Activated CD8-positive, alpha-beta T cell treated with anti-CD3 and anti-CD28 coated beads, Interleukin-2, amount 10 ng/mL, durations not matched to agents 7 days and 5 days (primary cell): ENCODE measurements at places on chromosomes 5 and 9.

- DNase-seq: no peak
Observed at GRCh38 chr5:179233909-179234562, 111.2 kb downstream of the ADAMTS2 start.

DNA sequence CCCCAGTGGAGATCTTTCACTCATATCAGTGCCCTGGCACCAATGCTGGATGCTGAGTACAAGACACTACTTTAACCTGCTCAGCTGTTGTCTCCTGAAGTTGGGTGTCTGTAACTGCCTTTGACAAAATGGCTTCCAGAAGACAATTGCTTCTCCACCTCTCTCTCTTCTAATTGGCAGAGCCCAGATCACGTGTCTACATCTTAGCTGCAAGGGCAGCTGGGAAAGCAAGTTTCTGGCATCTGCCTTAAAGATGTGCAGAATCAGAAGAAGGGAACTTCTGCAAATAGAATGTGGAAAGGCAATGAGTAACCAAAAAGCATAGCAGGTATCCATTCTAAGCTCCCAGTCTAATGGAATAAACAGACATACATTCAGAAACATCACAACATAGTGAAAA lies 81.1 kb downstream of the PDZD2 start:
- no peak for DNase-seq

DNA sequence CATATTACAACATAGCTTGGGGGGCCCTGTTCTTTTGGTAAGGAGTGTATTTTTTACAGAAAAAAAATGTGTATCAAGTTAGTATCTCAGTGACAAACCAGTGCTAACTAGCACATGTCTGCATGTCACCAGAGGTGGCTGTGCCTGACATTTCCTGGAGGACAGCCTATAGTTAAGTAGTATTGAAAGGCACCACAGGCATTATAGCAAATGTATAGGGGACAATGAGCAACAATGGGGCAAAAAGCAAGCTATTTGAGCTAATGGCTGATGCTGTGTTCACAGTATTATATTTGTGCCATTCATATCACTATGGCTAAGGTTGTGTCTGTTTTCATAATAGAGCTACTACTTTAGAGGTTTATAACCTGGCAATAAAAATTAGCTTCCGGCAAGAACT lies 1644.0 kb downstream of the MAT2B start:
- DNase-seq: no peak

DNA sequence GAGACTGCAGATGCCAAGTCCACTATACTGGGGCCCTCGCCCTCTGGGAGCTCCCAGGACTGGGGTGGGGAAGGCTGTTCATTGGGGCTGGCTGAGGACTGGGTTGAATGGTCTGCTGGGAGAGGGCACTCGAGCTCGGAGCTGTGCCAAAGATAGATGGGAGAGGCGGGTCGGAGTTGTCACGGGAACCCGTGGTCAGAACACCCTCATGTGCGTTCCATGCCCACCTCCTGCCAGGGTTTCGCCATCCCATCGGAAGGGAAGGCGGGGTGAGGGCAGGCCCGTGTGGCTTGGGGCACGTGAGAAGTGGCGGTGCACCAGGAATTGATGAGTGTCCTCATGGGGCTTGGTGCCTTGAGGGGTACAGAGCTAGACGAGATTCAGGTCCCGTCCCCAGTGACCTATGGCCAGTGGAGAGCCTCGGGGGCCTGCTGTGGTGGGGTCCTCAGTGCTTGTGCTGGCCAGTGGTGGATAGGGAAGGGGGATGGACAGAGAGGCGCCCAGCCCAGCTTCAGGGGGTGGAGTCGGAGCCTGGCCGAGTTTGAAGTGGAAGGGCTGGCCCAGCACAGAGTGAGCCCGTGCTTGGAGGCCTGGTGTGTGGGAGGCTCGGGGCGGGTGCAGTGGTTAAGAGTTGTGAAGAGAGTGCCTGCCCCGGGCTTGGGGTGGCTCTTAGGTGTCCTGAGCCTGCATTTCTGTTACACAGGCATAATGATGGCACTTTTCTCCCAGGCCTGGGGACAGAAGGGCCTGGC lies 4.3 kb downstream of the CACFD1 start:
- DNase-seq: no peak

DNA sequence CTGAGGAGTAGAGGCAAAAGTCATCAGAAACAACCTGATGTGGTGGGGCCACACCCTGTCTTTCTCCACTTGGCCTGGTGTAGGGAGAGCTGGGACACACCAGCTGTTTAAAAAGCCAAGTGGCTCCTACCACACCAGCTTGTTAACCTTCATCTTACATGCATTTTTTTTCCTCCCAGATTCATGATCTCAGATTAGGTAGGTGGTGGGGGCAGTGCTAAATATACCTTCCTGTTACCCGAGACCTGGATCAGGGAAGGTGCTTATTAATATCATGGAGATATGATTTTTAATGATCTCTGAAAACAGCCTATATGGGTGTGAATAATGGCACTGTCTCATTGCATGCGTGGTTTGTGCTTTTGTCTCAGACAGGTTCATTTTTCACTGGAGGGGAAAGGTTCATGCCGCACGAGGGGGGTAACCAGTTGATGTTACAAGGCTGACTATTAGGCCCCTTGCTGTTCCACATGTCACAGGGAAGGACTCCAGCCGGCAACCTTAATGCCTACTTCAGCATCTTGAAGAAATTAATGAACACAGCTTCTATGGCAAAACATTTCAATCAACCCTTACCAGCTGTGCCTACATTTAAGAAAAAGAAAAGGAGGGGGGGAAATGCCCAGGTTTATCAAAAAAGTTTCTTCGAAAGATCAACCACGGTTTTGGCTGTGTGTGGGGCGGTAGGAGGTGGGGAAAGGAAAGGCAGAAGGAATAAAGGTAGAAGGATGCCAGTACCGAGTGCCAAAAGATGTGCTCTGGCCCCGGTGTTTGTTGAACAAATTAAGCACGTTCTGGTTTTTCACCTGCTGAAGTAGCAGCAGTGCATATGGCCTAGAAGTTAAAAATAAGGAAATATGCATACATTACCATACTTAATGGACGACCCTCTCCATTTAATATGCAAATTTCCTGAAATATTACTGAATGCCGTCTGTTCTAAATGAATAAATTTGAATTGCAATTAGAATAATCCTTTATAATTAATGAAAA lies 185.4 kb downstream of the EBF1 start:
- no peak for DNase-seq

DNA sequence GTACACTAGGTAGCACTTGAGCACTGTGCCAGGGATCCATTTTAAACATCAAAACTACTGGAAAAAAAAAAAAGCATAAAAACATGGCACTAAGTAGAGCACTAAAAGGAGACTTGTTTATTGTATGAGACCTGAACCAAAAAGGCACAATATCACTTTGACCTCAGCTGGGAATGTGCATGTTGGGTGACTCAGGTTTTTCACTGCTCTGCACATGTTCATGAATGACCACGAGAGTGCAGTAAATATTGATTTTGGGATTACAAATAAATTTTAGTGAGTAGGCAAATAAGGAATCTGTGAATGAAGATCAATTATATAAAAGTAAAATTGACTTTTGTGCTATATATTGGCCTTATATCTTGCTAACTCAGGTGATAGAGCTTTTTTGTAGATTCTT lies 11.8 kb downstream of the RMI1 start:
- no peak for DNase-seq

DNA sequence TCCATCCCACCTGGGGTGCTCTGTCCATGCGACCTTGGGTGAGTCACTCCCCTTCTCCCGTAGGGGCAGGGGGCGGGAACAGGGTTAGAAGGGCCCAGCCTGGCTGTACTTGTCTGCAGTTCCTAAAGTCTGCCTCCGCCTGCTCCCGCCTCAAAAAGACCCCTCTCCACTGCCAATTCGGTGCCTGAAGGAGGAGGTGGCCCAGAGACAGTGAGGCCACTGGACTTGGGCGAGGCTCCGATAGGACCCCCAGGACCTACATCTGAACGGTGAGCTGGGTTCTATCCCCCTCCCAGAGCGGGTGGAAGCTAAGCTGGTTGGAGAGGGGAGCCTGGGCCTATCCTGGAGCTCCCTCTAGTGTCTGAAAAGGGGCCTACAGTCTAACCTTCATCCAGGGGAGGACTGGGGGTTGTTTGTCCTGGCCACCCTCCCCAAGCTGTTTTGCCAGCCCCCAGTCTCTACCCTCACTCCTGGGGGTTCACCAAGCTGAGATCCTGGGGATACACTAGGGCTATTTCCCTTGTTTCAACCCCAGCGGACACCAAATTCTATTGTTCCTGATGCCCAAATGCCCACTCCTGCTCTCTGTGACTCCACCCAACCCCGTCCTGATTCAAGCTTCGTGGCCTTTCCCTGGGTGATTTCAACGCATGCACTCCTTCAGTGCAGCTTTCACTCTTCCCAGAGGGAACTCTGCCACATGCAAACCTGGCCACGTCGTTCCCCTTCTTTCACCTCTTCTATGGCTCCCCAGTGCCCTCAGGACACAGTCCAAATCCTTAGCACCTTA lies 6.1 kb upstream of the CRB2 start:
- DNase-seq: peak; percentile 80

DNA sequence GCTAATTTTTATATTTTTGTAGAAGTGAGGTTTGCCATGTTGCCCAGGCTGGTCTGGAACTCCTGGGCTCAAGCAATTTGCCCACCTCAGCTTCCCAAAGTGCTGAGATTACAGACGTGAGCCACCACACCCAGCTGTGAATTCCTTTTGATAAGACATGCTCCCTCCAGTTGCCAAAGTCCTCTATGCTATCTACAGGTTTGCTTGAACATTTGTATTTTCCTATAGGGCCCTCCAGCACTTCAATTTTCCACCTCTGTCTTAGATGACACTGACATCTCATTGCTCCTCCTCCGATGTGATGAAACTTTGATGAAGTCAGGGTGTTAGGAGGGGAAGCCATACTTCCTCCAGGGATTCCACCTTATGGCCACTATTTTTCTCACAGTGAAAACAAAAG lies 25.2 kb upstream of the CTSV start:
- DNase-seq: no peak

DNA sequence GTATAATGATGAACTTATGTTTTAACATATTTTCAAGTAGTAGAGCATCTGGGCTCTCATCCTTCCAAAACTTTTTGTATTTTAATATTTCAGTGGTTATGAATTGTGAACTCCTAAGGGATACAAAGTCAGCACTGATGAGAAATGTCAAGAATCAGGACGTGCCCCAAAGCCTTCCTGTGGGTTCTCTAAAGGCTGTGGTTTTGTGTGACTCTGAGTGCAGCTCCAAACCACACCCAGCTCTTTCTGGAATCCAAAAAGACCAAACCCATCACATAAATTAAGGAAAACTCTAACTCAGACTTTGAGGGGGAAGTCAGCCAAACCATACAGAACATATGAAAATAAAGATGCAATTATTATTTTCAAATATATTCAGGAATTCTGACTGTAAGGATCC lies 40.8 kb upstream of the SMU1 start:
- DNase-seq: no peak

GRCh38 chr5:76607353-76607871 lies 15.8 kb downstream of the F2RL2 start:
- no peak for DNase-seq

DNA sequence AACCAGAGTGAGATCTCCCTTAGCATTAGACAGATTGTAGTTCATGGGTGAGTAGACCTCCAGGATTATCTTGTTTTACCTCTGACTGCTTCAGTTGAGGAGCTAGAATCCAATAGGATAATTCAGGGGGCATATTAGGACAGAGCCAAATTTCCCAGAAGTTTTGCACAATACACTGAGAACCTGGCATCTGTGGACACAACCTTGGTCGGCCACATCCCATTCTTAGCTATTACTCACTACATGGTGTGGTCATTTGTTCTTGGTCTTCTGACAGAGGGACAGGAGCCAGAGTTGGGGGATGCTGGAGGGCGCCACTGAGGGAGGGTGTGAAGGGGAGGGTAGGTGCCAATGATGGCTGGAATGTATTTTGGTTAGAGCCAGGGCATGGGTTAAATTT lies 66.6 kb downstream of the NPR3 start:
- DNase-seq: no peak

GRCh38 chr5:59090323-59090722 lies 507.4 kb downstream of the RAB3C start:
- DNase-seq: no peak

GRCh38 chr9:131685753-131686706 lies 53.8 kb downstream of the RAPGEF1 start:
- no peak for DNase-seq

DNA sequence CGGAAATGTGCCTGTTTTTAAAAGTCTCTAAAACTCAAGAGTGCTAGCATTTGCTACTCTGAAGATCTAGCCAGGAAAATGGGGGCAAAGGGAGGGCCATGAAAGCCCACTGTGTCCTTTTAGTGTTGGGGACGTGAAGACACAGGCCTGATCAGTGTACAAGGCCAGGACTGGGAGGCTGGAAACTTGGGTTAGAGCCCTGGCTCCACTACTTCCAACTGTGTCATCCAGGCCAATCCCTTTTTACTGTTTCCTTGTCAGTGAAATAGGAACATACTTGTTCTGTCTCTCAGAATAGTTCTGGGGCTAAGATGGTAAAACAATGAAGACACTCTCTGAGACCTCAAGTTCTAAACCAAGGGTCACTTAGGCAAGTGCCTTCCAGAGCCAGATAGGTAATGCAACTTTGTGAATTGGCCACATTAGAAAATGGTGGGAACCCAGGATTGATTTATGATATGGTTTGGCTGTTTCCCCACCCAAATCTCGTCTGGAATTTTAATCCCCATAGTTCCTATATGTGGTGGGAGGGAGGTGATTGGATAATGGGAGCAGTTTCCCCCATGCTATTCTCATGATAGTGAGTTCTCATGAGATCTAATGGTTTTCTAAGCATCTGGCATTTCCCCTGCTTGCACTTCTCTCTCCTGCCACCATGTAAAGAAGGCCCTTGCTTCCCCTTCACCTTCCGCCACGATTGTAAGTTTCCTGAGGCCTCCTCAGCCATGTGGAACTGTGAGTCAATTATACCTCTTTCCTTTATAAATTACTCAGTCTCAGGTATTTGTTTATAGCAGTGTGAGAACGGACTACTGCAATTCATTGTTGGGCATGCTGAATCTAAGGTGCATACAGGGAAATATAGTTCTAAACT lies 30.4 kb upstream of the B4GALT1 start:
- DNase-seq: no peak

DNA sequence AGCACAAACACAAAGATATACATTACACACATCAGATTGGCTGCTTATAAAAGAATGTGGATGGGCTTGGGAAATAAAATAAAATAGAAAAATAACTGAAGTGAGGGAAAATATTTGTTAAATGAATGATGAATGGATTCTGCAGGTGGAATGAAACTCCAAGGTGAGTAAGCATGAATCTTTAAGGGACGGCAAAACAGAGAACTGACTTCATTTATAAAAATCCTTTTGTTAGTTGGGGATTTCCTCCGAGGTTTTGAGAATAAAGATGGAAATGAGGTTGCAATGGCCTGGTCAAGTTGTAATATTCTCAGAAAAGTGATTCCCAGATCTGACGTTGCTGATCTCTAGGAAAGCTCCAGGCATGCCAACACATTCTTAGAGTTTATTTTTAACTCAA lies 20.9 kb upstream of the SEMA6A start:
- DNase-seq: no peak

- DNase-seq: no peak
Observed at GRCh38 chr9:32423371-32423770, 38.9 kb downstream of the ACO1 start.

DNA sequence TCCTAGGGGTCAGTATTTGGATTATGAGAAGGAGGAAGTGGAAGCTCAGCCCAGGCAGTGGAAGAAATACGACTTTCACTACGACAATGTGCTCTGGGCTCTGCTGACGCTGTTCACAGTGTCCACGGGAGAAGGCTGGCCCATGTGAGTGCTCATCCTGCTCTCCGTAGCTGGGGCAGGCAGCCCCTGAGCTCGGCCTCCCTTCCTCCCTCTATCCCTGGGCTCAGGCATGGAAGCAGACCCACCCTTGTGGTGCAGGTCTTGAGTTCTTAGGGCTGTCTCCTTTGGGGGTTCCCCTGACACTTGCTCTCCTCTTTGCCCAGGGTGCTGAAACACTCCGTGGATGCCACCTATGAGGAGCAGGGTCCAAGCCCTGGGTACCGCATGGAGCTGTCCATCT lies 180.1 kb downstream of the CACNA1B start:
- no peak for DNase-seq
